ENCODE measurements at places on chromosomes 13 and 19.

DNA sequence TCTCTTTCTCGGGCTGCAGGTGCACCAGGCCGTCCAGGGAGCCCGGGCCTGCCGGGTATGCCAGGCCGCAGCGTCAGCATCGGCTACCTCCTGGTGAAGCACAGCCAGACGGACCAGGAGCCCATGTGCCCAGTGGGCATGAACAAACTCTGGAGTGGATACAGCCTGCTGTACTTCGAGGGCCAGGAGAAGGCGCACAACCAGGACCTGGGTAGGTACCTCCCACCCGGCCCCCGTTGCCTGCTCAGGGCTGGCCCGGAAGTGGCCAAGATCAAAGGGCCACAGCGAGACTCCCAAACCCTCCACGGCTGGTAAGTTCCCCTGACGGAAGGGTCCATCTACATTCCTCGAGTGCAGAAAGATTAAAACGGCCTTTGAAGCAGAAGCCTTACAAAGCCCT is 55.1 kb downstream of the RAB20 start:
- no peak for DNase-seq

GRCh38 chr19:43759515-43759914 is 4.8 kb upstream of the SMG9 start:
- peak; percentile 65 for DNase-seq

GRCh38 chr13:62512194-62513141 is 1096.8 kb upstream of the PCDH20 start:
- peak; percentile 18 for DNase-seq

DNA sequence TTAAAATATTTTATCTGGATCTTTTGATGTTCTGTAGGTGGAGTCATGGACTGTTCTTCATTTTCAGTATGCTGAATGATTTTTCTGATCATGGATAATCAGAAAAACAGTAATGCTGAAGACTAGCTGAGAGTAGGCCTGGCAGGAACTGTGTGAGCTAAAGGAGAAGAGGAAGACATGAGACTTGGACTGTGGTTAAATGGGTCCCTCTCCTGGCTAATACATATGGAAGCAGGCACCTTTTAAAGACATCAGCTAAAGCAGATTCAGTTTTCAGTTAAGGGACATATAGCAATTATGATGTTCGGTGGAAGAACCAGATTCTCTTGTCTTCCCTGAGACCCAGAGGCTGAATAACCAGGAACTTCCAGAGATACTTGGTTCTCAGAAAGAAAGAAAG is 169.4 kb downstream of the OLFM4 start:
- no peak for DNase-seq

GRCh38 chr13:114054264-114054663 is 78.2 kb downstream of the RASA3 start:
- DNase-seq = no peak

DNA sequence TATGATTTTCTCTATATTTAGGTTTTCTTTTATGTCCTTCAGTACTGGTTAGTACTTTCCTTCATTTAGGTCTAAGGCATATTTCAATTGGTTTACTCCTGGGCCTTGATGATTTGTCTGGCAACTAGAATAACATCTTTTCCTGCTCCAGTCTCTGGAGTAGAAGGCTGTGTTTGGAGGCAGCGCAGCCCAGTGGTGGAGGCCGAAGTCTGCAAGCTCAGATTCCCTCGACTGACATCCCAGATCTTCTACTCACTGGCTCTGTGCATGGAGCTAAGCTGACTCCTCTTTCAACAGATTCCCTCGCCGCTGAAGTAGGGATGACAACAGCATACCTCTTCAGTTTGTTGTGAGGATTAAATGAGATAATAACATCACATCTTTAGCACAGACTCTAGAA is 141.0 kb downstream of the RAP2A start:
- peak; percentile 56 for DNase-seq

DNA sequence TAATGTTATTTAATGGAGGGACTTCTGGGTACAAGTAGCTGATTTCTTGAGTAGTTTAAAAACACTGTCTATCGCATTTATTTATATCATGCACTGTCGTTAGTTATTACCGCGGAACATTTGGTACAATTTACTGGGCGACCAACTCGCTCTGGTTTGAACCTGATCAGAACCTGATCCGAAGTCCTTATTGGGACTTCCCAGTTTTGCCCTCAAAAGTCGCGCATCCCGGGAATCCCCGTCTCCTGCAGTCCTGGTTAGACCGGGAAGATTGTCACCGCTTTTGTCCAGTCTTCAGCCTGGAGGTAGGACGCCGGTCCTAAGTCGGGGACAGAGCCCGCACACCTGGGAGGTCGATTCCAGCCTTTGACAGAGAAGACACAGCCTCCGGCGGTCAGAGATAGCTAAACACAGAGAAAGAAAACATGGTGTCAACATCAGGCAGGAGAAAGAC is 694 bp downstream of the CLN5 start:
- peak; percentile 75 for DNase-seq

- DNase-seq = no peak
Measured at GRCh38 chr19:10192922-10193321, 1.8 kb downstream of the DNMT1 start.

DNA sequence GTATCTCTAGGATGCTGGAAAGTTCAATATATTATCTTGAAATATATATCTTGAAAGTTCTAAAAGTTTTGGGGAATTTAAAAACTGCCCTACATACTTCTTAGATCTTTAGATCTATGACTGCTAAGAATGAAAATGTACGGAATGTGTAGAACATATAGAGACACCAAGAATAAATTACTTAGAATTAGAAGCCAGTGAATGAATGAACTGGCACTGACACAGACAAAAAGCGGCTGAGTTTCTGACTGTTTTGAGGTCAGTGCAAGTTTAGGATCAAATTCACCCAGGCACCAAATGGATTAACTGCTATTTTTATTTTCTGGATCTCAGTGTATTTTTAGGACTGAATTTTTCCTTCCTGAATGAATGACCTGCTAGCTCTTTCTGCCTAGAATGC is 411.2 kb downstream of the KCTD12 start:
- DNase-seq = no peak

DNA sequence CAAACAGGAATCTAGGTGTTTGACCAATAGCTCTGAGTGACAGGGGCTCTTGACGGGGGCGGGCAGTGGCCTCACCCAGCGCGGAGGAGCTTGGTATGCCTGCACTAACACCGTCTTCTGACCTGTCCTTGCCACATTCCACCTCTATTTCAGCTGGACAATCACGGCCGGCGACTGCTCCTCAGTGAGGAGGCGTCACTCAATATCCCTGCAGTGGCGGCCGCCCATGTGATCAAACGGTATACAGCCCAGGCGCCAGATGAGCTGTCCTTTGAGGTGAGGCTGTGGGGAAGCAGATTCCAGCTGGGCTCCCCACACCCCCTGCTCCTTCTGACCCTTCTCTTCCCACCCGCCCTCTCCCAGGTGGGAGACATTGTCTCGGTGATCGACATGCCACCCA is 4.7 kb downstream of the ARHGAP33 start:
- DNase-seq = no peak

DNA sequence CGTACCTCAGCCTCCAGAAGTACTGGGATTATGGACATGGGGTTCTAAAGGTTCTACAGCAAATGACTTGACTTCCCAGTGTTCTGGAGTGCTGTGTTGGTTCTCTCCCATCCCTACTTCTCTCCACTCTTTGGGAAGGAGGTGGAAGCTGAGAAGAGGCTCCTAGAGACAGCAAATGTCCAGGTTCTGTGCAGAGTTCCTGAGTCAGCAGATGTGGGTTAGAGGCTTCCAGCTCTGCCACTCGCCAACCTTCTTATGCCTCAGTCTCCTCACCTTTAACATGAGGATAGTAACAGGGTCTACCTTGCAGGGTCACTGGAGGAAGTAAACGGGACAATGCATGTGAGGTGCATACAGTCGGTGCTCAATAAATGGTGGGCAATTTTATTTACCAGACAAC is 80.5 kb upstream of the VSTM2B start:
- DNase-seq = no peak

GRCh38 chr19:35088131-35088913 is 27.3 kb upstream of the FXYD3 start:
- DNase-seq = peak; percentile 87

DNA sequence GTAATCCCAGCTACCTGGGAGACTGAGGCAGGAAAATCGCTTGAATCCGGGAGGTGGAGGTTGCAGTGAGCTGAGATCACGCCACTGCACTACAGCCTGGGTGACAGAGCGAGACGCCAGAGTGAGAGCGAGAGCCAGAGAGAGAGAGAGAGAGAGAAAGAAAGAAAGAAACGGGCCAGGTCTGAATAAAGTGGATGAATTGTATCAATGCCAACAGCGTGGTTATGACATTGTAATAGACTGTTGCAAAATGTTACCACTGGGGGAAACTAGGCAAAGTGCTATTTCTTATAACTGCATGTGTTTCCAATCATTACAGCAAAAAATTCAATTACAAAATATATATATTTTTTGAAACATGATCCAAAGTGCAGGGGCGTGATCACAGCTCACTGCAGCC is 11.8 kb upstream of the BTBD2 start:
- peak; percentile 29 for DNase-seq

GRCh38 chr19:15136234-15136954 is 29.2 kb downstream of the SYDE1 start:
- peak; percentile 93 for DNase-seq

DNA sequence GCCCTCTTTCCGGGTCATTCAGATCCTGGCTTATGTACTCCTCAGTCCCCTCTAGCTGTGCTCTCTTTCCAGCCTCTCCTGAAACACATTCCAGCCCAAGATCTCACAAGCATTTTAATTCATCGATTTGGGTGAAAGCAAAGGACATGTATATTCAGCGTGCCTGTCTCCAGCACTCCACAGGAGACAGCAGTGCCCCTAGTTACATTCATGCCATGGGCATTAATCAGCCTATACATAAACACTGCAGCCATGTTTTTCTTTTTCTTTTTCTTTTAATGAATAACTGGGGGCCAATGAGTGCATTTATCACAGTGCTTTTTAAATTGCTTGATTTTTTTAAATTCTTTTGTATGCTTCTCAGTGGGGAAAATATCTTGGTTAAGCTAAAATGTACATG is 199.1 kb downstream of the DCT start:
- peak; percentile 8 for DNase-seq

DNA sequence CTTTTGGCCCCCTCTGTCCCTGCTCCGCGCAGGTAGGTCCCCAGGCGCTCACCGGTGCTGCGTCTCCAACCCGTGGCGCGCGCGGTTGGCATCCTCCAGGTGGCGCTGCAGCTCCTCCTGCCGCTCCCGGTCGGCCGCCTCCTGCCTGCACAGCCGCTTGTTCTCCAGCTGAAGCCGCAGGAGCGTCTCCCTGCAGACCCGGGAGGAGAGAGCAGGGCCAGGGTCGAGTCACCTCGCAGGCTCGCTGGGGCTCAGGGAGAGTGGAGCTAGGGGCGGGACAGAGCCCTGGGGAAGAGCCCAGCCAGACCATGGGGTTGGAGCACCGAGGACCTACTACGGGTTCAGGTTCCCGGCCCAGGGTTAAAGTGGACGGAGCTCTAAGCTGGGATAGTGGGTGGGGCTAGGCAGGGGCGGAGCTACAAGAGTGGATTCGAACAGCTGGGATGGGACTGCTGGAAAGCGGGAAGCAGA is 9.3 kb downstream of the HOOK2 start:
- DNase-seq = no peak

DNA sequence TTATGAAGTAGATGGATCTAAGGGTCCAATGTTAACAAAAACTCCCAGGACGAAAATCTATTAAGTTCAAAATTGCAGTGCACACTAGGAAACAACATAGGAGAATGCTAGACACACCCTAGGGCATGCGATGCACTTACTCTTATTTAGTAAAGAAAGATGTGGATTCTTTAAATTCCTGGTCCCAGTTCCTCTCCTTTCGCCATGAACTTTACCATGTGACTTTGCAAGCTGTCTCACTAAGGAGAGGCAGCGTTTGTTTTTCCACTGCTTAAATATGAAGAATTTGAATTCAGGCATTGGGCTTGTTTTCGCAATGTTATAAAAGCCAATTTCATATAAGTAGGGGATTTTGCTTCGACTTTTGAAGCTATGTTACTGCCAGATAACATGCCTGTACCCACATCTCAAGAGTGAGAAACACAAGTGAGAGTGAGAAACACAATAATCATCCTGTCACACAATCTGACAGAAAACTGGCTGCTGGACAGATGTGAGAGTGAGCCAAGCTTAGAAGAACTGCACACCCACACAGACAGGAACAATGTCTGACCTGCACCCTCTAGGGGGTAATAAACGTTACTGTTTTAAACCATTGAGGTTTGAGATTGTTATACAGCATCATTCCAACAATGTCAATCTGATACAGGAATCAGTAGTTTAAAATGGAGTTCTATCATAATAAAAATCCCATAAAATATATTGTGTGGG is 1308.4 kb downstream of the SLITRK5 start:
- DNase-seq = peak; percentile 1

GRCh38 chr19:21422244-21422643 is 25.3 kb downstream of the ZNF493 start:
- no peak for DNase-seq

- DNase-seq = no peak
Measured at GRCh38 chr13:97284558-97284957, 62.4 kb downstream of the MBNL2 start.

GRCh38 chr19:293436-294110 is 2.4 kb upstream of the PLPP2 start:
- DNase-seq = no peak

- DNase-seq = no peak
Measured at GRCh38 chr19:27962264-27962663, 1250.7 kb downstream of the UQCRFS1 start.

DNA sequence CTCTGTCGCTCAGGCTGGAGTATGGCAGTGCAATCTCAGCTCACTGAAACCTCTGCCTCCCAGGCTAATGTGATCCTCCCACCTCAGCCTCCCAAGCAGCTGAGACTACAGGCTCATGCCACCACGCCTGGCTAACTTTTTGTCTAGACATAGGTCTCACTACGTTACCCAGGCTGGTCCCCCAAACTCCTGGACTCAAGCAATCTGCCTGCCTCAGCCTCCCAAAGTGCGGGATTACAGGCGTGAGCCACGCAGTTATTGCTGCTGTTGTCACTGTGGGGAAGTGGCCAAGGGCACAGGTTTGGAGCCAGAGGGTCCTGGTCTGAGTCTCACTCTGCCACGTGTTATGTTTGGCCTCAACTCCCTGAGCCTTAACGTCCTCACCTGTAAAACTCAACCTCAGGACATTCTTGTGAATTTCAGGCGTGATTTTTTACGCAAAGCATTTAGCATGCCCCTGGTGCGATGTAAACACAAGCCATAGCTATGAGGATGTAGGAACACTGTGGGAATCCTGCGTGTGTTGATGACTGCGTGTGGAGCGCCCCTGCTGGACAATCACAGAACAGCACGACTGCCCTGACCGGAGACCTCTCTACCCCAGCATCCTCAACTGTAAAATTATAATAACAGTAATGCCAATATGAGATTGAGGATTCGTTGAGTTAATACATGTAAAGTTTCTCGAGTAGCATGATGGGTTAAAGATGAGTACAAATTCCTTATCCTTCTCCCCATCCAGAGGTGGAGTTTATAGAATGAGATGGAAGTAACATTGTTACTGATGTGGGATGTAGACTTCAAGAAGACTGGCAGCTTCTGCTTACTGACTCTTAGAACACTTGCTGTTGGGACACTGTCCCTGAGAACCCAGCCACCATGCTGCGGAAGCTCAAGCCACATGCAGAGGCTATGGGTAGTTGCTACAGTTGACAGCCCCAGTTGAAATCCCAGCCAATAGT is 41.8 kb upstream of the PNMA8B start:
- DNase-seq = peak; percentile 51

- no peak for DNase-seq
Measured at GRCh38 chr13:85503797-85504196, 295.4 kb downstream of the SLITRK6 start.
